ENCODE measurements at places on chromosomes 12 and 14. TPM values are rescaled to one million over a fixed set of nuclear protein-coding genes. Genes with fewer than 3 reads are reported as not detected.

GRCh38 chr14:104788873-104789663, 6.5 kb downstream of the AKT1 start:
- peak overlapping the region; percentile 80 for H3K27ac ChIP-seq
- no peak for DNase-seq
- no peaks in the 10 kb centered on the region for H3K36me3 ChIP-seq
- H3K4me3 ChIP-seq, result no peak overlapping the region
- no peaks in the 10 kb centered on the region for H3K27me3 ChIP-seq

DNA sequence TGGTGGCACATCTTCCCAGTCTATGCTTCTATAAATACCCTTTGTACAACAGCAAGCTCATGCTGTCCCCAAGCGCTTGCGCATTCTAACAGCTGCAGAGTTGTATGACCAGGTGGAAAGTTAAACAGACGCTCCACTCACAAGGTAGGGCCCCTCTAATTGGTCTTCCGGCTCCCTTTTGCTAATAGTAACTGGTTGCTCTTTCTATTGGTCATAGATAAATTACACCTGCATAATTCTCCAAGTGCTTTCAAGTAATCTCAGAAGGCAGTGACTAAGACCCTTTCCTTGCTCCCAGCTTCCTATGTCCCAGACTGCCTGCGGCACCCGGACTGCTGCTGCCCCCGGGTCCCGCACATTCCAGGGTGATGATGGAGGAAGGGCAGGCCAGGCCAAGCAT, 6.1 kb upstream of the TSPAN9 start:
- no peak overlapping the region for H3K27ac ChIP-seq
- H3K27me3 ChIP-seq, result no peaks in the 10 kb centered on the region
- H3K36me3 ChIP-seq, result no peaks in the 10 kb centered on the region
- H3K4me1 ChIP-seq, result peaks cover 3% of the 10 kb centered on the region

DNA sequence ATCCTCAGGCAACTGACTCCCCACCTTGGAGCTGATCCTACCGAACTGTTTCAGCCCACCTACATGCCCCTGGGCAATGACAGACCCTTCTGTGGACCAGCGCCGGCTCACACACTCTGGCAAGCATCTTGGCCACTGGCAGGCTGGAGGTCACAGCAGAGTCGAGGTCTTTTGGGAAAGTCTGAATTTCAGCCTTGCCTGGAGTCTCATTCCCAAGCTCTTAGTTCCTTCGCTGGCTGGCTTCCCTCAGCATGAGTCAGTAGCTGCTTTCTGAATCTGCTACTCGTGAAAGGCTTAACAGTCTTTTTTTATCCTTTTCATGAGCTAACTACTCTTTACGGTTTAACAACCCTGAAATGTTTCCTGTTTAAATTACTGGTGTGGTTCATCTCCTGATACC, 44.5 kb downstream of the ASCL4 start:
- H3K27ac ChIP-seq, result no peak overlapping the region
- no peaks in the 10 kb centered on the region for H3K4me1 ChIP-seq
- no peaks in the 10 kb centered on the region for H3K27me3 ChIP-seq
- no peak overlapping the region for H3K4me3 ChIP-seq
- no peak for DNase-seq
- H3K36me3 ChIP-seq, result no peaks in the 10 kb centered on the region

GRCh38 chr14:24339284-24340151, at the start of gene RIPK3:
RIPK3 (minus strand) TSS chr14:24339991; CDS start chr14:24339826, 165 bp downstream.
- H3K4me3 ChIP-seq, result peak within 1 kb of the TSS; percentile 51
- DNase-seq, result no peak

- no peaks in the 10 kb centered on the region for H3K27me3 ChIP-seq
- H3K4me1 ChIP-seq, result no peaks in the 10 kb centered on the region
- DNase-seq, result no peak
- no peak overlapping the region for H3K4me3 ChIP-seq
- peak overlapping the region; percentile 8 for H3K27ac ChIP-seq
Observed at GRCh38 chr12:92553389-92553788, 149.4 kb upstream of the PLEKHG7 start.

DNA sequence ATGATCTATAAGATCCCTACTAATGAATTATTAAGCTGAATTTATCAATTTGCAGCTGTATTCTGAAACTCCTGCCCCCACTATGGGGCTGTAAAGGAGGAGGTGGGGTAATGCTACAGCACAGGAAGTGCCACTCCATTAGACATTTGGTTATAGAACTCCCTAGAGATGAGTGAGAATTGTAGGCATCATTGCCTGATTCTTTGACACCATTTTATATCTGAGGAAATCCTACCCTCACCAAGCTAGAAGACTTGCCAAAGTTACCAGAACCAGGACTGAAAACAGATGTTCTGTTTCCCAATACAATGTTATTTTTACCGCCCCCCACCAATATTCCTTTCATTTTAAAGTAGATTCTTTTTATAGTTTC, 182.4 kb downstream of the EGLN3 start:
- H3K27me3 ChIP-seq, result no peaks in the 10 kb centered on the region
- H3K4me1 ChIP-seq, result no peaks in the 10 kb centered on the region
- peak overlapping the region; percentile 35 for H3K27ac ChIP-seq
- H3K4me3 ChIP-seq, result no peak overlapping the region
- DNase-seq, result no peak

GRCh38 chr12:67001251-67001650, 267.9 kb upstream of the CAND1 start:
- no peak for DNase-seq
- no peaks in the 10 kb centered on the region for H3K36me3 ChIP-seq
- no peaks in the 10 kb centered on the region for H3K4me1 ChIP-seq
- H3K27ac ChIP-seq, result no peak overlapping the region

- DNase-seq, result no peak
- H3K4me3 ChIP-seq, result no peak overlapping the region
- no peaks in the 10 kb centered on the region for H3K27me3 ChIP-seq
Observed at GRCh38 chr14:101903111-101903561, 61.2 kb upstream of the DYNC1H1 start.

DNA sequence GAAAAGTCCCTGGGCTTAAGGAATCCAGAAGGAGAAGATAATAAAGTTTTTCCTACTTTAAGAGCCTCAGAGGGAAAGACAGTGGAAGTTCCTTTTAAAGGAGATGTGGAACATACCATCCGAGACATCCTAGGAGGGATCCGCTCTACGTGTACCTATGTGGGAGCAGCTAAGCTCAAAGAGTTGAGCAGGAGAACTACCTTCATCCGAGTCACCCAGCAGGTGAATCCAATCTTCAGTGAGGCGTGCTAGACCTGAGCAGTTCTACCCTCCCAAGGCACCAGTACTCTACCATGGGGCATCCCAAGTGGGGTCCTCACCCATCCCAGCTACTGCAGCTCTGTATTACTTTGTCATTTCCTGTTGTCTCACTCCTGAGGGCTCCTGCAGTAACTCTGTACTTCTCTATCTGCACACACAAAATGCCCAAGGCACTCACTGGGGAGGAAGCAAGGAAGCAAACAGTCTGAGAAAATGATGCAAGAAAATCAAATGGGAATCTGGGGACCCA, 3.8 kb downstream of the TINF2 start:
- H3K36me3 ChIP-seq, result peaks cover 60% of the 10 kb centered on the region
- H3K27ac ChIP-seq, result no peak overlapping the region
- no peak overlapping the region for H3K4me3 ChIP-seq
- H3K27me3 ChIP-seq, result no peaks in the 10 kb centered on the region

DNA sequence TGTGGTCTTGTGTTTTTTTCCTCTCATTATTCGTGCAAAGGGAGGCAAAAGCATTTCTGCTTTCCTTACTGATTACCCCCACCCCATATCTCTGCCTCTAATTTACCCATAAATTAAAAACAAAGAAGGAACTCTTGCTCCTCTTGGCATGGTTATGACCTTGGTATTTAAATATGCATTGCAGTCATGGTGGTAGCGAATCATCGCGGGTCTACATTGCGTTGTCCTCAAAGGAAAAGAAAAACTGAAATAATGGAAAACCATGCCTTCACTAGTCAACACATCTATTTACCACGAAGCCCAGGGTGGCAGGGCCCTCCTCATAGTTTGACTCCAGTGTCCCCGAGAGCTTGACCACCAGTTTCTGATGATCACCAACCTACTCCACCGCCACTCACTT, 126.7 kb upstream of the PARP11 start:
- H3K27me3 ChIP-seq, result no peaks in the 10 kb centered on the region
- H3K4me3 ChIP-seq, result no peak overlapping the region
- H3K4me1 ChIP-seq, result no peaks in the 10 kb centered on the region
- H3K27ac ChIP-seq, result no peak overlapping the region

GRCh38 chr12:58361056-58361455, 419.7 kb downstream of the ATP23 start:
- no peaks in the 10 kb centered on the region for H3K27me3 ChIP-seq
- DNase-seq, result no peak
- no peak overlapping the region for H3K27ac ChIP-seq
- no peak overlapping the region for H3K4me3 ChIP-seq
- no peaks in the 10 kb centered on the region for H3K4me1 ChIP-seq

Gene MGP
- total RNA-seq, result 187 TPM

GRCh38 chr12:118023301-118023860, 6.9 kb downstream of the RFC5 start:
- H3K36me3 ChIP-seq, result peaks cover 93% of the 10 kb centered on the region
- no peak overlapping the region for H3K27ac ChIP-seq
- DNase-seq, result no peak
- H3K4me3 ChIP-seq, result no peak overlapping the region

DNA sequence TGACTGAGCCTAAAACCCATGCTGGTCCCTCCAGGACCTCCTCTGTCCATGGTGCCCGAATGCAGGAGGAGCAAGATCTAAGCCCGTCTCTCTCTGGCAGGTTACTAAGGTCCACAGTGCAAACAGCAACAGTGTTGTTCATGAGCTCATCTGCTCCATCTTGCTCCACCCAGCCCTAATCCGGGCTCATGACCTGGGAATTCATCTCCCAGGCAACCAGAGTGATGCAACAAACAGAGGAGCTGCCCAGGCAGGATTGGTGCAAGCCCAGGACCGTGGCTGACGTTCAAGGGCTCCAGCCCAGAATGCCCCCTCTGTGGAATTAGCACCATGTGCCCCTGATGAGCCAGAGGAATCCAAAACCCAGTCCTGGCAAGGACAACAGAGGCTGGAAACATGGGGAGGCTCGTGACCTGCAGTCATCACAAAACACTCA, 29.9 kb downstream of the HSPB8 start:
- no peaks in the 10 kb centered on the region for H3K36me3 ChIP-seq
- H3K27me3 ChIP-seq, result no peaks in the 10 kb centered on the region
- H3K27ac ChIP-seq, result peak overlapping the region; percentile 38

- no peaks in the 10 kb centered on the region for H3K36me3 ChIP-seq
- H3K27me3 ChIP-seq, result no peaks in the 10 kb centered on the region
Observed at GRCh38 chr12:108800591-108800990, 56.8 kb downstream of the SSH1 start.

Gene SLC5A8
- not detected for total RNA-seq

Gene APOLD1
- 43.7 TPM for total RNA-seq

DNA sequence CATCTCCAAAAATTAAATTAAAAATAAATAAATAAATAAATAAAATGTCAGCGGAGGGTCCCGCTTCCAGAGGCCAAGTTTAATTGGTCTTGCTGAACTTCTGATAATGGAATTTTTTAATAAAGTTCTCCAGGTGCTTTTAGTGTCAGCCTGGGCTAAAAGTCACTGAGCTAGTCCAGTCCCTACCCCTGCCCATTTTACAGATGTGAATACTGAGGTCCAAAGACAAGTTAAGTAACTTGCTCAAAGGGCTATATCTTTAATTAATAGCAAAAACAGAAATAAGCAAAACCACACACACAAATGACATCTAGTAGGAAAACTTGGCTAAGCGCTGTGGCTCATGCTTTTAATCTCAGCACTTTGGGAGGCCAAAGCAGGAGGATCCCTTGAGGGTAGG, 5.6 kb upstream of the RFC5 start:
- no peaks in the 10 kb centered on the region for H3K36me3 ChIP-seq
- no peak overlapping the region for H3K27ac ChIP-seq
- no peaks in the 10 kb centered on the region for H3K27me3 ChIP-seq
- DNase-seq, result no peak
- H3K4me1 ChIP-seq, result peaks cover 2% of the 10 kb centered on the region

DNA sequence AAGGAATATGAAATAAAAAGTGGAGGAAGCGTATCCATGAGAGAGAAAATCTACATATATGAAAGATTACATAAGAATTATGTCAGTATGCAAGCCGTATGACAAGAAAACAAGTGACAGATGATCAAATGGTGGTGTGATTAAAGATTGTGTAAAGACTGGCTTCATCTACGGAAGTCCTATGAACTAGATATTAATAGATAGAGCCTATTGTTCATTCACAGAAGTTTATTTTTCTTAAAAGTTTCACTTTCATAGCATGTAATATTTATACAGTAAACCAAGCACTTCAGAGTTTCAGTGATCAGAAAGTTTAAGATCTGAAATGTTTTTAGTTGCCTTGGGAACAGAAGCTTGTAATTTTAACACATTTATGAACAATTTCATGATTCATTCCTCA, 84.5 kb downstream of the VRK1 start:
- DNase-seq, result no peak
- H3K4me1 ChIP-seq, result no peaks in the 10 kb centered on the region
- H3K27ac ChIP-seq, result no peak overlapping the region
- no peak overlapping the region for H3K4me3 ChIP-seq

DNA sequence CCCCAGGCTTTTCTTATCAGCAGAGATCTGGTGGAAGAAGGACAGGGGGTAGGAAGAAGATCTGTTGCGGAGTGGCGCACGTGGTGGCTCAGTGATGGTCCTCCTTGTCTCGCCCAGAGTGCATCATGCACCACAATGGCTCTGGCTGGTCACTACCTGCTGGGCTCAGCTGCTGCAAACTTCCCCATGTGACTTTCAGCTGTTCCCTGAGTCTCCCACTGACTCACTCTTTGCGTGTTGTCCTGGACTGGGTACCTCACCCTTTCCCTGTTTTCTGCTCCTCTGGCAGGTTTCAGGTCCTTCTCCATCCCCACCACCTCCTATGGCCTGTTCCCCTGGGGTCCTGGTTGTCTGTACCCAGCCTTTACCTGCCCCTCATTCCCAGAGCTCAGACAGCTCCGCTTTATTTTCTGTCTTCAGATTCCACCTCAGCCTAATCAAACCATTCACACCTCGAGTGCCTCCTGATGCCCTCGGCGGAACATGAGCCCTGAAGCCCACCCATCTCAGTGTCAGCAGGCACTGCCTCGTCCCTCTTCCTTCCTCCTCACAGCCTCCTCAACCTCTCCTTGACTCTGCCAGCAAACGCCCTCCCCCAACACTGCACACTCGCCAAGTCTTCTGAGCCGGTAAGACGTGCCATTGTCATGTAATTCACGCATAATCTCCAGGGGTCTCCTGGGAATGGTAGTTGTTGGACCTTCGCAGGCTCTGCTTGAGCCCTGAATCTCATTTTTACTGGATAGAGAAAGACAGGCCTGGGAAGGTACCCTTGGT, 1.8 kb downstream of the C1R start:
- no peaks in the 10 kb centered on the region for H3K36me3 ChIP-seq
- H3K4me1 ChIP-seq, result peaks cover 19% of the 10 kb centered on the region
- peak overlapping the region; percentile 86 for H3K27ac ChIP-seq

GRCh38 chr14:85273952-85274351, 256.0 kb upstream of the FLRT2 start:
- no peaks in the 10 kb centered on the region for H3K27me3 ChIP-seq
- H3K27ac ChIP-seq, result no peak overlapping the region

All from tibial nerve (tissue), 4 donors.